Cerebellar nuclear complex (tissue), 1 donor: ENCODE measurements at places on chromosomes 2 and 18.

GRCh38 chr2:43572244-43572643 lies 23.6 kb downstream of the THADA start:
- DNase-seq: no peak

DNA sequence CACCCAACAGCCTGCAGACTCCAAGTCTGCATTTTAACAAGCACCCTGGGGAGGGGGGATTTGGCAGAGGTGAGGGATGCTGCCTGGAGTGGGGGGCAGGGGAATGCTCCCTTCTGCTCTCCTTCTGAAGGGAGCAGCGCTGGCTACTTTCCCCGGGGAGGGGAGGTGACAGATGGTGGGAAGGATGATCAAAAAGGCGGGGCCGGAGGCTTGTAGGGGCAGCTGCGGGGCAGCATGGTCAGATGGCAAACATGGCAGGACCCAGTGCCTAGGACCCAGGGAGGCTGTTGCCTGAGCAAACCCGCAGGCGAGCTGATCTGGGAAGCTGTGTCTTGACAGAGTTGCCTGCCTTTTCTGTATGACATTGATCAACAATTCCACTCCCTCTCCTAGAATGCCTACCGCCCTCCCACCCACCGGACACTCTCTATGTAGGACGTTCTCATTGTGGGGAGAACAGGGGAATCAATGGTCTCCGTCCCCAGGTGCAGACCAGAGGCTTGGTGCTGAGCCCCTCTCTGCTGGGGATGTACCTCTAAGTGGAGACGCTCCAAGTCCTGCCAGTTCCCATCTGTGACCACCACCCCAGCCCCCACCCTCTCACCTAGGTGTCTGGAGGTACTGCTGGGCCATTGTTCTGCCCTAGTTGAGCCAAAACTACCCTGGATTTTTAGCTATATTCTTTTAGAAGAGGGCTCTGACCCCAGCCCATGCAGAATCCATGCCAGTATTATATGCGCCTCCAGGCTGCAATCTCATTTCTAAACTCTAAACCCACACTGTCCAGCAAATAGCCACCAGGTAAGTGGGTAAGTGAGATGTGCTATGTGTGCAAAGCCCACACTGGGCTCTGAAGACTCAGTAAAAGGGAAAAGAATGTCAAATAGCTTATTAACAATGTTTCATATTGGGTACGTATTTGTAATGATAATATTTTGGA lies 89.7 kb upstream of the SEC11C start:
- DNase-seq: peak; percentile 15

- no peak for DNase-seq
These were observed 593.9 kb upstream of the ZNF804A start for GRCh38 chr2:184004289-184004947.

GRCh38 chr2:201205515-201205849 lies 22.5 kb downstream of the CASP10 start:
- DNase-seq: no peak

- no peak for DNase-seq
These were observed 56.7 kb upstream of the RAB6C start for GRCh38 chr2:129922571-129923264.

GRCh38 chr18:45109271-45109670 lies 428.6 kb downstream of the SETBP1 start:
- DNase-seq: no peak

DNA sequence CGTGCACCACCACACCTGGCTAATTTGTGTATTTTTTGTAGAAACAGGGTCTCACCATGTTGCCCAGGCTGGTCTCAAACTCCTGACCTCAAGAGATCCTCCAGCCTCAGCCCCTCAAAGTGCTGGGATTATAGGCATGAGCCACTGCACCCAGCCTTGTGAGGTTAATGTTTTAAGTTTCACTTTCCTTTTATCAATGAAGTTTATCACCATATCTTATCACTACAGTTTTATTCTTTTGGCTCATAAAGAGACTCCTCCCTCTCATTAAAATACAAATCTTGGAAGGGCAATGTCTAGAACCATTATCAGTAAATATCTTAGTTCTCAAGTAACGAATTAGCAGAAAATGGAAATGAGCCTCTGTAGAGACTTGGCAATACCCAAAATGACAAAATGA lies 173.8 kb downstream of the BCL11A start:
- no peak for DNase-seq

GRCh38 chr18:12099160-12099559 lies 5.5 kb downstream of the ANKRD62 start:
- no peak for DNase-seq

DNA sequence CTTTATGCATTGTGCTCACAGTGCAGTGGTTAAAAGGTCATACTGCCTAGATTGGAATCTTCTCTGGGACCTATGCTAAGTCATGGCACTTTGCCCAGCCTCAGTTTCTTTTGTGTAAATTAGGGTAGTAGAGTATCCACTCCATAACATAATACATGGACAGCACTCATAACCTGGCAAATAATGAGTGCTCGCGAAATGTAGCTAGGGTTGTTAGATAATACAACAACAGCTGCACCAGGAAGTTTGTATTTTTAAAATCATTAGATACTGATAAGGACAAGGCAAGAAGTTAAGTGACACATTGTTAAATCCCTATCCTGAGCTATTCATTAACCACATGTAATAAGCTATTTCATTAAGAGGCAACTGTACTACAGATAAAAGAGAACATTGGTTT lies 13.8 kb upstream of the PLA2R1 start:
- DNase-seq: no peak

DNA sequence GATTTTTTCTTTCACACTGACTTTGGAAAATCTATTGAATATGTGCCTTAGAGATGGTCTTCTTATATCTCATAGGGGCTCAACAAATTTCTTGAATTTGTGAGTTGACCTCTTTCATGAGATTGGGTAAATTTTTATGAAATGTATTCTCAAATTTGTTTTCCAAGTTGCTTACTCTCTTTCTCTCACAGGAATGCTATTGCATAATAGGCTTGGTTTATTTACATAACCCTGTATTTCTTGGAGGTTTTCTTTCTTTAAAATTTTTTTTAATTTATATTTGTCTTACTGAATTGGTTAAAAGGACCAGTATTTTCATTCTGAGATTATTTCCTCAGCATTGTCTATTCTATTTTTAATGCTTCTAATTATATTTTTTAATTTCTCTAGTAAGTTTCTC lies 917.1 kb downstream of the DPP10 start:
- no peak for DNase-seq

DNA sequence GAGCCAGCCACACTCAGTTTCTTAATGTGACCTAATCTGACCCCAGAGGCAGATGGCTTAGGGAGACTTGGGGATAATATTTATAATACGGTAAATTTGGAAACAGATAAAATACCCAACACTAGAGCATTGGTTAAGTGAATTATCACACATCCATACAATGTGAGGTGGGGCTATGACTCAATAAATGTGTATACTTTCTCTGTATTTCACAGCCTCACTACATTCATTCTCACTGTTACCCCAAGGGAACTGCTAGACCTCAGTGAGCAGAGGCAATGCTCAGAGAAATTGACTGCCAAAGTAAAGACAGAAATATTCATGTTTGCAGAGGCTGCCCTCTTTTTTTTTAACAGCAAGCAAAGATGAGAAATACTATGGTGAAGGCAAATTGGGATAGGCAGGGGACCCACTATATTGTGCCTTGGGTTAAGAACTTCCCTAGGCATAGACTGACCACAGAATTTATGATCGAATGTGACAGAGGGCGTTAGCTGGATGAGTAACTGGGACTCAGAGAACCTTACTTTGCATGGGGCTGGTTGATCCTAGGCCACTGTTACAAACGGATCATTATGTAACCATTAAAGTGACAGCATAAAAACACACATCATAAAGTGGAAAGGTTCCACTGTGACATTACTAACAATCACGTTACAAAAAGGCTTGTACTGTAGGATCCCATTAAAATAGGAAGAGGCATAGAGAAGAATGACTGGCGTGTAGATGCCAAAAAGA lies 246.0 kb upstream of the LYPD1 start:
- no peak for DNase-seq
